ENCODE measurements at places on chromosomes 7 and 10.

DNA sequence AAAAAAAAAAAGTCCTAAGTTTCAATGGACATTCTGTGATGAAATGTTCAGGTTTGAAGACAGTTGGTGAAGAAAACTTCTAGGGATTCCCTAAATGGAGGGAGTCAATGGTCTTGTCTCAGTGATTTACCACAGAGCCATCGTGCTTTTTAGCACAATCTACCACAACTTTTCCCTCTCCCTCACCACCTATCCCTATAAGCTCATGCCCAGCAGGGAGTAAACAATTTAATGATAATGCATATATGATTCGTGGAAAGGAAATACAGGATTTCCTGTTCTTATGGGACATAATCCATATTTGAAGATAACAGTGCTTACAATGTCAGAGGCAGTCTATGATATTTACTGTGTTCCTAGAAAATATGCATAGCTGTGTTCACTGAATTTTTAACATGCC lies 38.4 kb upstream of the CD36 start:
- DNase-seq: no peak

DNA sequence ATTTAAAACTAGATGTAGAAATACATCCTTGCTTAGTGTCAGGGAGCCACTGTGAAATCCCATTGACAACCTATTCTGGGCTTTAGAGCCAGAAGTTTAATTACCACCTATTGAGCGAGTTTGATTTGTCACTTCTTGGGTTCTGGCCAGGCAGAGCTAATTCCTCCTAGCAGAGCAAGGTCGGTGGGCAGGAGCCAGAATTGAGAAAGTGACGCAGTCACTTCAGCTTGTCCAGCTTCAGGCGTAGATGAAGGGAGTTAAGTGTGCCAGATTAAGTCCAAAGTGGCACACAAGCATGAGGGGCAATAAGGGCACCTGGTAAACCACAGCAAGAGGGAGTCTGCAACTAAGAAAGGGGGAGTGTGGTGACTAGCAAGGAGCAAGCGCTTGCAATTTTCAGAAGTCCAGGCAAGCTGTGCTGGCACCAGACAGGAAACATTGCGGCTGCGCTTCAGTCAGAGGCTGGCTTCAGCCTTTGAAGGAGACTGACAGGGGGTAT lies 119.4 kb downstream of the ST7 start:
- no peak for DNase-seq

GRCh38 chr7:54838175-54838910 lies 79.3 kb upstream of the SEC61G start:
- DNase-seq: no peak

DNA sequence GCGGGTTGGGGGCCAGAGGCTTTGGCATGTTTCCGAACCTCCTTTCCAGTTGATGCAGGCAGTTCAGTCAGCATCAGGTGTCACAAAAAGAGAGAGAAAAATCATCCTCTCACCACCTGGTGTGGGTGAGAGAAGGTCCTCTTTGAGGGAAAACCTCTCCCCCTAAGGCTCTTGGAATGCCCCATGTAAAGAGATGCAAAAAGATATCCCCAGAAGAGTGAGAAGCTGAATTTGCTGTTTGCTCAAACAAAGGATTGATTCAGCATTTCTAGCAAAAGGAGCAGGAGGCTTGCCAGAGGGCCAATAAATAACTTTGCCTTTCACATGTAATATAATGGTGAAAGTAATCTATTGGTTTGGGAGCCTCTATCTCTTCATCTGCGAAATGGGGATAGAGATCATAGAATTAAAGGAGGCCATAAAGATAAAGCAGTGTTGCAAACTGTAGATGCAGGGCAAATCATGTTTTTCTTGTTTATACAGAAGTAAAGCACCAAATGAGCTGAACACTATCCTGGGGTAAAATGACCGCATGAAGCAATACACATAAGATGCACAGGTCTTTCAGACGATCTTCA lies 425.9 kb downstream of the LRMDA start:
- no peak for DNase-seq

- no peak for DNase-seq
Observed at GRCh38 chr10:129932182-129932581, 31.9 kb downstream of the EBF3 start.

- no peak for DNase-seq
Observed at GRCh38 chr7:126449611-126450268, 803.0 kb downstream of the GRM8 start.

DNA sequence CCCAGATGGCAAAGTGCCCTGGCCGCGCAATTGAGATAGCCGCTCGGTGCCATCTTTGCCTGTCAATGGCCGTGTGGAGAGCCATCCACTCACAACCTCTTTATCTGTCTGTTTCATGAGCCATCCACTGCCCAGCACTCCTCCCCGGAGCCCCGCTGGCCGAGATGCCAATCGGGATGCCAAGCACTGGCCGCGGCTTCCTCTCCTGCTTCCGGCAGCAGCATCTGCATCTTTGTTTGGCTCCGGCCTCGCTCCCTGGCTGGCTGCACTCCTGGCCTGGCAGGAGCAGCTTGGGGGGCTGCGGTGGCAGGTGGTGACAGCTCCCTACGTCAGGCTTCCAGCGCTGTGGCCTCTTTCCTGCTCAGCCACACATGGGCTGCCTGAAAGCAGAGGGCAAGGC lies 231.7 kb downstream of the USP6NL start:
- no peak for DNase-seq

- DNase-seq: no peak
Observed at GRCh38 chr10:121553511-121554264, 44.6 kb downstream of the FGFR2 start.

GRCh38 chr10:114103284-114103683 lies 59.6 kb downstream of the ADRB1 start:
- DNase-seq: no peak

DNA sequence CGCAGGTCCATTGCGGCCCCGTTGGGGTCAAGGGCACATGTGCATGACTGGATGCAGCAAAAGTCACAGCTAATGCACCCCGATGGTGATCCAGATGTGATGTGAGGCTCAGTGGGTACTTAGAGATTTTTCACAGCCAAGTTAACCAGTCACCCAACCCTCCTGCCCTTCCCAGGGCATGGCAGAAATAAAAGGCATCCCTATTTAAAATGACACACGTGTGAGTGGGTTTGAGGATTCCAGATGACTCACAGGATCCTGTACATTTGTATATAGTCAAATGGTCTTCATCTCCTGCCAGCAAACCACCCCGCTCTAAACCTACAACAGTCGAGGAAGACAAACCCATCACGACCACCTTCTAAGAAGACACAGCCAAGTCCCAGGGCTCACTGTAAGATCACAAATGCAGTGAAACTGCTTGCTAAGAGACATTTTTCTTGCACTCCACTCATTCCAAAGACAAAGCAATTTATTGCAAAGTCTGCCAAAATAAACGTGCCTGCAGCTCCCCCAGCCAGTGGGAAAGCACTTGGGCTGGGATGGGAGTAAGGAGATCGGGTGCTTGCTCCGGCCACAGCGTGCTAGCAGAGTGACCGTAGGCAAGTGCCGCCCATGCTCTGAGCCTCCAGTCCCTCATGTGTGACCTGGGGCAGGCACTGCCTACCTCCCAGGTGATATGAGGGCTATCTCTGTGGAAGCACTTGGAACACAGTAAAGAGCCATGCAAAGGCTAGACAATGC lies 86.6 kb upstream of the MACROH2A2 start:
- DNase-seq: no peak

DNA sequence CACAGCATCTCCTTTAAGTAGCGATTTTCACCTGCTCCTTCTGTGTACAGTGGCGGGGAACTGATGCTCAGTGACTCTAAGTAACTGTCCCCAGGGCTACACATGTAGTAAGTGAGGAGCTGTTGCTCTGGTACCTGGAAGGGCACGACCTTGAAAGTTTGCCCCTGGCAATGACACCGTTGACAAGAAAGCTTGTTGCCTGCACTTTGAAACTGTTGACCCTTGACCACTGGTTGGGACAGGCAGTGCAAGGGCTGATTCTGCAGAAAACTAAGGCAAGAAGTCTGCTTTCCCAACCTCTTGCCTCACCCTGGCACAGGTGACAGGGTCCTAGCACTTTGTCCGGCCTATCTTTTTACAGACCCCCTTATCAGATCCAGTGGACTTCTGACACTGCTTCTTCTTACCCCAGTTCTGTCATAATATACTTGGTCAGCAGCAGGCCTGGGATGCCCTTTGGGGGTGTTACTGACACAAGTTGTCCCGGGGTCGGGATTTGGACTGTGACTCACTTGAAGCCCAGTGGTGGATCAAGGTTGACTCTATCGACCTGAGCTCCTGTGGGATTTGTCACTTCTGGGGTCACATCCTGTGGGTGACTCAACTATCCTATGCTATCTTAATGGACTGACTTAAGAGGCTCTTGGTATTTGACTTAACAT lies 5.8 kb downstream of the ACSL5 start:
- no peak for DNase-seq

DNA sequence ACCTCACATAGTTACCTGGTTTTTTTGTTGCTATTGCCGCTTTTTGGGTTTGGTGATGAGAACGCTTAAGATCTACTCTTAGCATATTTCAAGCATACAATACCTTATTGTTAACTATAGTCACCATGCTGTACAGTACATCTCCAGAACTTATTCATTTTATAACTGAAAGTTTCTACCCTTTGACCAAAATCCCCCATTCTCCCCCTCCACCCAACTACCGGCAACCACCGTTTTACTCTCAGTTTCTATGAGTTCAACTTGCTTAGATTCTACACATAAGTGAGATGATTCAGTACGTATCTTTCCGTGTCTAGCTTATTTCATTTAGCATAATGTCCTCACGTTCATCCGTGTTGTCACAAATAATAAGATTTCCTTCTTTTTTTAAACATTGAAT lies 86.7 kb upstream of the IL6 start:
- peak; percentile 69 for DNase-seq

DNA sequence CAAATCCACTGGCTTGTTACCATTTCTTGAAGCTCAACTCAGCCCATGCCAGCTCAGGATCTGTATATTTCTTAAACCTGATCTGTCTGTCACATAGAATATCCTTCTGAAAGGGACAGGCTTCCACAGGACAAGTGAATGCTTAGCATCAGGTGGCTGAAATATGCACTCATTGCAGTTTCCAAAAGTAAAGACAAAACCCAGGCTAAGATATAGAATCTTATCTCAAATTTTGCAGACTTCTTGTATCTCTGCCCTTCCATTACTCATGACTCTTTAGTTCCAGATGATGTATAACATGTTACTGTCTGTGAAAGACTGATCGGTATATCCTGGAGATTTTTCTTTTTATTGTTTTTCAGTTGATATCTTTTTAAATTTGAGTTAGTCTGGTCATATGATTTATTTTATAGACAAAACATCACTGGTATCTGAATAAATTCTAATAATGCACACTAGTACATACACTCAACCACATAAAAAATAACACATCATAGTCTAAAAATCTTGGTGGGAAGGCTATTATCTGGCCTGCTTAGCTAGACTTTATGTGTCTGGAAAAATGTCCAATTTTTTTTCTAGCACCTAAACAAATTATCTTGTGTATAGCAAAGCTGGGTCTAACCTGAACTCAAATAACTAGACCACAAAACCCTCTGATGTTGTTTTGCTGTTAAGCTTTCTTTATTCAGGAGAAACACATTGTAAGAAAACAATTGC lies 182.6 kb downstream of the ADAM12 start:
- DNase-seq: no peak

- DNase-seq: no peak
Observed at GRCh38 chr7:29084832-29085231, 61.5 kb downstream of the CPVL start.

DNA sequence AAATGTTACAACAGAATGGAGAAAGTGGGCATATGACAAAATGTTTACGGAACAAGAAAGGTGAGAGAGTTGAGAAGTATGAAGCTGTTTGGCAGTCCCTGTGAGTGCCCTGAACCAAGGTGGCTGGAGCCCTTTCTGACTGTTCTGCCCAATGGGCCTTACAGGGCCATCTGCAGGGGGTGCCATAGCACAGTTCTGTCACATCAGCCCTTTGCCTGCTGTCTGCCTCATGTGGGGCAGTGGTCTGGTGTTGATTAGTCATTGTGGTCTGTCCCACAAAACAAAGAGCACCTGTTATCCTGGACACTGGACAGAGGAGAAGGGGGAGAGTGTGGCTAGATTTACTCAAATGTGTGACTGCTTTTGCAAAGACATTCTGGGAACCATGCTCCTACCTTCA lies 51.5 kb upstream of the OSBPL3 start:
- DNase-seq: no peak

GRCh38 chr7:45593877-45594276 lies 19.7 kb downstream of the ADCY1 start:
- DNase-seq: no peak

GRCh38 chr7:18471476-18472160 lies 23.9 kb upstream of the HDAC9 start:
- no peak for DNase-seq

DNA sequence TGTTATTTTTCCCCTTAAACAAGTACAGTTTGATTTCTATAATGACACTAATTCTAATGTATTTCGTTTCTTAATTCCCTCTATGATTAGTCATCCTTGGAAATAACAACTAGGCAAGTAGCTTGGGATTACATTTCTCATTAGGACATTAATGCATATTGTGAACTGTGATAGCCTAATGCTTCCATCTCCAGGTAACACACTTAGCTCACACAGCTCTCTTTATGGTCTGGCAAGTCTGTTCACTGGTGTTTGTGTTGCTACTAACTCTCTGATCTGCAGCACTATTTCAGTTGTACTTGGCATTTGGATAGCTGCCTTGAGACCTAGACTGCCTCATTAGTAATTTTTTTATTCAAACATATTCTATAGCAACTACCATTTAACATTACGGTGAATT lies 853.2 kb downstream of the SORCS3 start:
- DNase-seq: no peak

DNA sequence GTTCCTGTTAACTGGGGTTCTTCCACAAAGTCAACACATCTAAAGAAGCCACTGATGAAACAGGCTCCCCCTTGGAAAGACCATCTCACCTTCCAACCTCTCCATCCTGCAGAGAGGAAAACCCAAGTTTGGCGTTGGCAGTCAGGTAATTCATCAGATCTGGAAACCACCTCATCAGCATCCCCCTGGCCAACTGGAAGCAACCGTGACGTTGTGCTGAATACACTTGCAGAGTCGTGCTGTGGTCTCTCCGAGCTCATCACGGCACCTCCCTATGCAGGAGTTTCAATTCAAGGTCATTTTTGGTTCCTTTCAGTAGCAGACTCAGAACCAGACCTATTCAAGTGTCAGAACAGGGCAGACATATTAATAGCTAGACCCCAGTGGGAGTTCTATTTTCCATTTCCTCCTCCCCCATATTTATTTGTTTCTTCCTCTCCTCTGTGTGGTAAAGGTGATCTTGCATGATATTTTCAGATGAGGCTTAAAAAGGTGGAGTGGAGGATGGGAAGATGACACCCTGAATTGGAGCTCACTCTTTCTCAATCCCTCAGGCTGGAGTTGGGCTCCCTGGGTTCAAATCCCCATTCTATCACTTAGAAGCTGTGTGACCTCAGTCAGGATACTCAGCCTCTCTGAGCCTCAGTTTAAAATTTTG lies 149.1 kb upstream of the ADO start:
- DNase-seq: peak; percentile 38

DNA sequence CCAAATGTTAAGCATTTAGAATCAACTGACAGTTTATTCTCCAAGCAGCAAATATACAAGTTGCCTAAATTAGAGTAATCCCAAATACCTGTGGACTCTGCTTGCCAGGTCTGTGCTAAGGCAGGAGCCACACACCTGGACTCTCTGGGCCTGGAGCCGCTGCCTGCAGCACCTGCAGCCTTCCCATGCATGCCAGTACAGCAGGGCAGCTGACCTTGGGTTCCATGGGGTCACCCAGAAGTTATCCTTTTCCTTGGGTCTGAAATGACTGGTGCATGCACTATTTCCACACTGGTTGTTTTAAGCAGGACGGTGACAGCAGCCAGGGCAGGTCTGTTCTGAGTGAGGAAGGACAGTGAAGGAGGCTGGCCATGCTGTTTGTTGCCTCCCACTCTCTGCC lies 573.2 kb downstream of the GLRX3 start:
- DNase-seq: no peak

GRCh38 chr7:104397442-104397841 lies 69.0 kb downstream of the LHFPL3 start:
- DNase-seq: no peak
